Spleen (tissue), 13 donors: ENCODE measurements at places on chromosomes 6 and 20.

- DNase-seq: no peak
Measured at GRCh38 chr20:50744143-50744792, 12.9 kb downstream of the PARD6B start.

DNA sequence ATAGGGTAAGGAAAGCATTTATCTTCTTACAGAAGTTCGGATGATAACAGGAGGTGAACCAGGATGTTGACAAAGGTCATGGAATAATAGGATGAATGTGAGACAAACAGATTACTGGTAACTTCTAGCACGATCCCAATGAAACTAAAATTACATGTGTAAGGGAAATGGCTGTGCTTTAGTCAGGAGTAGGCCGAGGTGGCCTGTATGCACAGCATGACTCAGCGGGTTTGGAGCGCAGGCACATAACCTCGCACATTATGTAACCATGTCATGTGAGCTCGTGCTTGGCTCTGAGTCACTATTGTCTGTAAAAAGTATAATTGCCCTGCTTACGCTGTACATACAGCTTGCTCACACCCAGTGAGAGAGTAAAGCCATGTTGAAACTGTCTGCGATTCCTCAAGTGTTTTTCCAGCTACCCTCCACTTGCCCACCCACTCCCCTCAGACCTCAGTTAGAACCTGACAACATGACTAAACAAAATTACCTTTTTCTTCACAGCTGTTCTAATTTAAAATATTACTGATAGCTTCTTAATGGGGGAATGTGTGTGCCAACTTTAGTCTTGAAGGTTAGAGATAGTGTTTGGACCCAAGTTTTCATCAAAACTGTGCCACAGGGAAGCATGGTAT is 8.2 kb downstream of the CYB5R4 start:
- DNase-seq: peak; percentile 85

GRCh38 chr6:38638941-38639497 is 710 bp downstream of the BTBD9 start:
- no peak for DNase-seq

DNA sequence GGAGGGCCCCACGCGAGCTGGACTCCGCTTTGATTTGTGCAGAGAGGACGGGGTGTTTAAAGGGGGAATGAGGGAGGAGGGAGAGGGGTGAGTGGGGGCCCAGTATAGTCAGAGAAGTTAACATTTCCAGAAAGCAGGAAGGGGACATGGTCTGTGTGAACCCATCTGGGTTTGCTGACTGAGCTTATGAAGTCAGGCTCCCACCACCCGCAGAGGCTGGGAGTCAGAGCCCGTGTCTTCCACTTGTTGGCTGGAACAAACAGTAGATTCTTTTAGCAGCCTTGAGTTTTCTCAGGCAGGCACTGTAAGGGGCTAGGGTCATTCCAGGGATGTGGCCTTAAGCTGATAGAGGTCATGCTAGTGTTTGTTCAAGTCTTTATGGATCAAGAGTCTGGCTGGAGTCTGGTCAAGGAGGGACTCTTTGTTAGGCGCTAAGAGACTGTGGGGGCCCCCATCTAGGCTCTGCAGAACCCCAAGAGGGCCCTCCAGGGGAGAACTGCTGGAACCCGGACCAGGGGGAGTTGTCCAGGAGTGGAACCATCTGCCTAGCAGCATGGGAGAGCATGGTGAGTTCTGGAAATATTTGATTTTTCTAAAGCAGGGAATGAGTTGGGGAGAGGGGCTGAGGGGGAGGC is 31.1 kb upstream of the FOXQ1 start:
- no peak for DNase-seq

DNA sequence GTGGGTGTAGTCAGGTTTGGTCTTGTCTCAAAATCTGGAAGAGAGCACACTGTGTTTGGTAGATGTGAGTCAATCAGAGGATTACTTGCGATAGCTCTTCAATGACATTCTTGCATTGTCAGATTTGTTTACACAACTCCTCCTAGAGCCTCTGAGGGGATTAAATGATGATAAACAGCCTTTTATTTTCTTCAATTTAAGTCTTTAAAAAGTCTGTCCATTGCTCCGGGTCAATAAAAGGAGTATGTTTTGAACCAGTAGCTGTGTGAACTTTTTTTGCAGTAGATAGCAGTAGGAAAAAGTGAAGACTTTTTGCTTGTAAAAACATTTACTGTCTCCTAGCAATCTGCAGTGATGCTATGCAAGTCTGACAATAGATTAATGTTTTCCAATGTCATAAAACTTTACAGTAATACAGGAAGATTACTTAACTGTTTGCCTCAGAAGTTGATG is 49.9 kb downstream of the GJA1 start:
- no peak for DNase-seq

DNA sequence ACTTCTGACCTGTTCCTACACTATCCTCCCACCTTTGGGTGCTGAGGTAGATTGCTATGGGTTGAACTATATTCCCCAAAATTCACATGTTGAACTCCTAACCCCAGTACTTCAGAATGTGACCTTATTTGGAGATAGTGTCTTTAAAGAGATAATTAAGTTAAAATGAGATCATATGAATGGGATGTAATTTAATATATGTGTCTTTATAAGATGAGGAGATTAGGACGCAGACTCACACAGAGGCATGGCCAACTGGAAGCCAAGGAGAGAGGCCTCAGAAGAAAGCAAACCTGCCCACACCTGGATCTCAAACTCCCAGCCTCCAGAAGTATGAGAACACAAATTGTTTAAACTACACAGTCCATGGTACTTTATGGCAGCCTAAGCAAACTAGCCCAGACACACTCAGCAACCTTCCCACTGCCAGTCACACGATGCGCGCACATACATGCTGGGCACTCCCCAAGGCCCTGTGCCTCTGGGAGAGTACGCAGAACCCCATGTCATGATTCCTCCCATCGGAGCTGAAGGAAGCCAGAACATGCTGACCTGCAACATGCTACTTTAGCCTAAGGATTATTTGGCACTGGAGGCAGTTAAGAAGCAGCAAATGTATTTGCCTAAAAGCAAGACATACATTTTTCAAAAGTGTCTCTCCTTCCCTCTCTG is 8.9 kb upstream of the SLC22A1 start:
- peak; percentile 41 for DNase-seq

DNA sequence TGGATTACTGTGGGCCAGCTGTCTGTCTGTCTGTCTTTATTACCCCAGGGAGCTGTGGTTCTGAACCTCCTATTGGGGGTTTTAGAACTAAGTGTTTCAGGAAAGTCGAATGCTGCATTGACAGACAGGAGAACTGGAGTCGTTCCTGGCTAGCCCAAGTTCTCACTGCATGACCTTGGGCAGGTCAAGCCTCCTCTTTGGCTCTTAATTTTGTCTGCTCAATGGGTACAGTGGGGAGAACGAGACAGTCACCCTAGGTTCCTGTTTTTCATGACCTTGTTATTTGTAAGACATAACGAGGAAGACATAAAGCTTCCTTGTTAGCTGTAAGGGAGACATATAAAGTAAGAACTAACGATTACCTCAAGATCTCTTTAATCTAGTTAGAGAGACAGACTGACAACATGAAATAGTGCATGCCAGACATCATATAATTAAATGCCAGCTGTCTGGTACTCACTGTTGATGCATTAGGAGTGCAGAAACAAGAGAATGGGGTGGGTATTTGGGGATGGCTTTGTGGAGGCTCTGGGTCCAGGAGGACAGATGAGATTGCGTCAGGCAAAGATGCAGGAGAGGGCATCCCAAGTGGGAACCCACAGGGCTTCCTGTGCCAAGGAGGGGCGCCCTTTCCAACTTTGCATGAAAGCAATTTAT is 3.7 kb upstream of the CCDC167 start:
- DNase-seq: no peak

DNA sequence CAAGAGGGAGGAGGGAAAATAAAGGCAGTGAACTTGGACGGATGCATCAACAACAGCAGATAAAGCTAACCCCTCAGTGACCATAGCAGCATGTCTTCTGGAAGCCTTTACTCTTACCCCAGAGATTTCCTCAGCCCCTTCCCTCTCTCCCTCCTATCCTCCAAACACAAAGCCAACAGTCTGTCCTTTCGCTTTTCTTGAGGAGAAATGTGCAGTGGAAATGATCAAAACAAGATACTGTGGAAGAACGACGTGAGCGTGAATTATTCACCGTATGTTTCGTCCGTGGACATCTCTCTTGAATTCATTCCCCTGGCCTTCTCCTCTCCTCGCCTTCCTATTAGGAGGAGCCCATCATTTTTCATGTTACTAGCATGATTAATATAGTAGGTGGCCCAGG is 8.5 kb downstream of the NRN1 start:
- DNase-seq: no peak

DNA sequence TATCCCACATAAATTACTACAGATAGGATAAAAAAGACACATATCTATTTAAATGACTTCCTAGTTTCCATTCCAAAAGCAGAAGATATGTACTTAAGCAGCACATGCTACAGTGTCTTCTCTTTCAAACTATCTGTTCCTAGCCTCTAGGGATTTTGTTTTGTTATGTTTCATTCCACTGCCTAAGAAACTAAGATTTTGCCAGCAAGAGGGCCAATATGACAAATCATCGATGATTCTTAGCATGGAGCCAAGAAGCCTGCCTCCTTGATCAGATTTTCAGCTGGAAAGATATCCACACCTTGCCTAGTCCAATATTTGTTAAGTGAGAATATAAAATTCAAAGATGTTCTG is 7.0 kb downstream of the SNX5 start:
- DNase-seq: no peak

DNA sequence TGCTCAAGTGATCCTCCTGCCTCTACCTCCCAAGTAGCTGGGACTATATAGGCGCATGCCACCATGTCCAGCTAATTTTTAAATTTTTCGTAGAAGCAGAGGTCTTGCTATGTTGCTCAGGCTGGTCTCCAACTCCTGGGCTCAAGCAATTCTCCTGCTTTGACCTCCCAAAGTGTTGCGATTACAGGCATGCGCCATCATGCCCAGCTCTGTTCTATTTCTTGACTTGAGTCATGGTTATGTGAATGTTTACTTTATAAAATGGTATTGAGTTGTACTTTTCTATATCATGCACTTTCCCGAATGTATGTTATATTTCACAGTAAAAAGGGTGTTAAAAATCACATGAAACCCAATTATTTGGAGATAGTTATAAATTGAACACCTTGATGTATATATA is 17.3 kb upstream of the ATXN1 start:
- DNase-seq: no peak

DNA sequence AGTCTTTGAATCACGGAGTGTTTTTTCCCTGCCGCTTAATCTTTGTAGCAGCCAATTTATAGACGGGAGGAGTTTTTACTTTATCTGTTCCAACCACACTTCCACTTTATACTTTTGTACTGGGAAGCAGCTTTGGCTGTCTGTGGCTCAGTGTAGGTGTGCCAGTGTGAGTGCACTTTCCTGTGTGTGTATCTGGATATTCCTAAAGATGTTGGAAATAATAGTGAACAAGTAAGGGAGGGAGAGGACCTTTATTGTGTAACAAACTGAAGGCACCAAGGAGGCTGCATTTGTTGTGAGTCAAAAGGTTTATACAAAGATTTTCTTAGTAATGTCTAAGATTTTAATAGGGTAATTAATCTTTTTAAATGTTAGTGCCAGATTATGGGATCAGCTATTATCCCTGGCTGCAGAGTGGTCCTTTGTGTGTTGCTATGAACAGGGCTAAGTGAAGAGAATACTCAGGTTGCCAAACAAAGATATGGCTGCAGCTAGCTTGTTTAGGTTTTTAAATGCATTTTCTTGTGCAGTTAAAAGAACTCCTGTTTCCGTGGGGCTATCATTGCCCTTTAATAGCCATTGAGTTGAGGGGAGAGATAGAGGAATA is 226.3 kb downstream of the RNF144B start:
- DNase-seq: no peak

DNA sequence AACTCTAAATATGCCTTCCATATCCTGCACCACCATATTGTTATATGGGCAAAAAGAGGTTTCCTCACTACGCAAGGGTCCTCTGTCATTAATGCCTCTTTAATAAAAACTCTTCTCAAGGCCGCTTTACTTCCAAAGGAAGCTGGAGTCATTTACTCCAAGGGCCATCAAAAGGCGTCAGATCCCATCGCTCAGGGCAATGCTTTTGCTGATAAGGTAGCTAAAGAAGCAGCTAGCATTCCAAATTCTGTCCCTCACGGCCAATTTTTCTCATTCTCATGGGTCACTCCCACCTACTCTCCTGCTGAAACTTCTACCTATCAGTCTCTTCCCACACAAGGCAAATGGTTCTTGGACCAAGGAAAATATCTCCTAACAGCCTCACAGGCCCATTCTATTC is 30.3 kb upstream of the ZBTB22 start:
- no peak for DNase-seq

- DNase-seq: no peak
Measured at GRCh38 chr6:106677282-106677681, 47.9 kb downstream of the QRSL1 start.

DNA sequence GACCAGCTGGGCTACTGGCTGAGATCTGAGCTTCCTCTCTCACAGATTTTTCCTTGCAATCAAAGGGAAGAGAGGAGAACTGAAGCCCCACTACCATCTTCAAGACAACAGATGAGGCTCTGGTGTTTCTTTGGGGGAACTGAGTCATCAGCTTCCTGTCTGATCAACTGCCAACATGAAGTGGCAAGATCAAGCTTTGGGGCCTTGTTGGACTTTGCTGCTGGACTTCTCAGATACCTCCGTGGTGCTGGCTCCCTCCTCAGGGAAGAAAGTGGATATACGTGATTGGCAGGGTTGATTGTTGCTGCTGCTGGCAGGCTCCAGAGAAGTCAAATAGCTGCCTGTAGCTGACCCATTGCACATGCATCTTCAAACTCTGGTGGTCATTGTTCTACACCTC is 3.6 kb upstream of the TOX2 start:
- no peak for DNase-seq

GRCh38 chr20:15296422-15296821 is 959.0 kb upstream of the FLRT3 start:
- no peak for DNase-seq

DNA sequence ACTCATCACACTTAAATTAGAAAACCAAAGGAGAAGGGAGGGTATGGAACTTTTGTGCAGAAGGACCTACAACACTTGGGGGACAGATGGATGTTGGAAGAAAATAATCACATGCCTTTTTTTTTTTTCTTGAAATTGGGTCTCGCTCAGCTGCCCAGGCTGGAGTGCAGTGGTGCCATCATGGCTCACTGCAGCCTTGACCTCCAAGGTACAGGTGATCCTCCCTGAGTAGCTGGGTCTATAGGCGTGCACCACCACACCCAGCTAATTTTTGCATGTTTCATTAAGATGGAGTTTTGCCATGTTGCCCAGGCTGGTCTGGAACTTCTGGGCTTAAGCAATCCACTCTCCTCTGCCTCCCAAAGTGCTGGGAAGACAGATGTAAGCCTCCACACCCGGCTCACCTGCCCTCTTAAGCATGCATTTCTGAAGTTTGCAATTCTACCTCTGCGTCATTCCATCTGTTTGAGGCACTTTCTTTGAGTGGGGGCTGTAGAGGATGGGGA is 370.8 kb upstream of the JARID2 start:
- DNase-seq: no peak

DNA sequence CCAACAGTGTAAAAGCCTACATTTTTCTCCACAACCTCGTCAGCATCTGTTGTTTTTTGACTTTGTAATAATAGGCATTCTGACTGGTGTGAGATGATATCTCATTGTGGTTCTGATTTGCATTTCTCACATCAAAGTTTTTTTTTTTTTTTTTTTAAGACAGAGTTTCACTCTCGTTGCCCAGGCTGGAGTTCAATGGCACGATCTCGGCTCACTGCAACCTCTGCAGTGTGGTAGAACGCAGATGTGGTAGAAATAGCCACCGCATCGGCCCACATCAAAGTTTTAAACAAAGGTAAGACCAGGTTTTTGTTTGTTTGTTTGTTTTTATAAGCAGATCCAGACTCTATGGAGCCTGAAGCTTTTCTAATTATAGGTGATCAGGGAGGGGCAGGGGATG is 12.7 kb upstream of the PPP1R3G start:
- DNase-seq: no peak
